ENCODE measurements at places on chromosomes 12 and 14.

DNA sequence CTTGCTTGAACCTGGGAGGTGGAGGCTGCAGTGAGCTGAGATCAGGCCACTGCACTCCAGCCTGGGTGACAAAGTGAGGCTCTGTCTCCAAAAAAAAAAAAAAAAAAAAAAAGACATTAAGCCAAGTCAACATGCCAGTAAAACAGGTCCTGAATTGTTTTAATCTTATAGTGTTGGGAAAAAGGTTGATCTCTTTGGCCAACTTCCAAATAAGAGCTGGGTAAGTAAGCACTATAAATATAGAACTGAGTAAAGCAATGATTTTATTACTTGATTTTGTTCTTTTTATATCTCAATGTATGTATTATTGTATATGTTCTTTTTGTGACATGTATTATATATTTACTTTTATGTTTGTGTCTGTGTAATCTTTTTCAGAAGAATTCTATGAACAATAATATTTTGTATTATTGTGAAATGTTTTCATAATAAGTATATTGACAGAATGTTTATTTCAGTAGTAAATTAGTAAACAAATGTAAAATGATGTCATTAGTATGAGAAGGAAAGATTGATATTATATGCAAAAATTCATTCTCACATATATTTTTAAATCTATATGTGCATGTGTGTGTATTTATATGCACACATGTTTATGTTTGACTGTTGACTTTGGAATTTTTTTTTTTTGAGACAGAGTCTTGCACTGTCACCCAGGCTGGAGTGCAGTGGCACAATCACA, 9.6 kb upstream of the AKAP6 start:
- DNase-seq: no peak

GRCh38 chr12:112482733-112483132, 64.0 kb downstream of the PTPN11 start:
- no peak for DNase-seq

- no peak for DNase-seq
These were observed 47.8 kb downstream of the EID3 start for GRCh38 chr12:104351057-104351983.

- DNase-seq: peak; percentile 10
These were observed 29.0 kb downstream of the PDE6H start for GRCh38 chr12:15001733-15002382.

GRCh38 chr14:83566567-83566966, 1963.4 kb upstream of the FLRT2 start:
- no peak for DNase-seq

DNA sequence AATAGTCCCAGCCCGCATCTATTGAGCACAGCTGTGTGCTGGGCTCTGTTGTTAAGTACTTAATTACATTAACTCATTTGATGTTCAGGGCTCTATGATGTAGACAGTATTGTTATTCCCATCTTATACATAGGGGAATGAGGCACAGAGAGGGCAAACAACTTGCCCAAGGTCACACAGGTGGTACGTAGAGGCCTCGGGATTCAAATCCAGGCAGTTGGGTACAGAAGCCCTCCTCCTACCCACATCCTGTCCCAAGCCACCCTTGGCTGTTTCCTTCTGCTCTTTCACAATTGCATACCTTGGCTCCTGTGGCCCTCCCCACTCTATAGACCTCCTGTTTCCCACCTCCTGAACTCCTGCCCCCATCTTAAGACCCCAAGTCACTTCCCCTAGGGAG, 10.0 kb upstream of the GPR68 start:
- DNase-seq: no peak

DNA sequence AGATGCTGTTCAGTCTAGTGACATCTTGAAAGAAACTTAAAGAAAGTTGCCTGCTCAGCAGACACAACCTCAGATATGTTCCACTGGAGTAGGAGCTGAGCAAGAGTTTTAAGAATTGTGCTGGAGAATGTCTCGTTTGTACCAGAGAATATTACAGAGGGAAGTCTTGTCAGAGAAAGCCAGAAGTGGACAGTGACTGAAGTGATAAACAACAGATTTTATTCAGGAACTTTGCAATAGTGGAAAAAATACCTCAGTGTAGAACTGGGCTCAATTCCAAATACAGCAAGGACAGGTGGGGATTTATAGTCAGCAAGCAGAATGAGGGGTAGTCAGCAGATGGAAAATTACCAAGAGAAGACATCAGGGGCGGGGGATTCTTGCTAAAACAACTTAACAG, 18.6 kb downstream of the ZDHHC17 start:
- DNase-seq: no peak

- no peak for DNase-seq
These were observed 18.0 kb upstream of the CATSPERB start for GRCh38 chr14:91749868-91750267.

GRCh38 chr14:92638904-92639303, 109.5 kb downstream of the LGMN start:
- DNase-seq: no peak

DNA sequence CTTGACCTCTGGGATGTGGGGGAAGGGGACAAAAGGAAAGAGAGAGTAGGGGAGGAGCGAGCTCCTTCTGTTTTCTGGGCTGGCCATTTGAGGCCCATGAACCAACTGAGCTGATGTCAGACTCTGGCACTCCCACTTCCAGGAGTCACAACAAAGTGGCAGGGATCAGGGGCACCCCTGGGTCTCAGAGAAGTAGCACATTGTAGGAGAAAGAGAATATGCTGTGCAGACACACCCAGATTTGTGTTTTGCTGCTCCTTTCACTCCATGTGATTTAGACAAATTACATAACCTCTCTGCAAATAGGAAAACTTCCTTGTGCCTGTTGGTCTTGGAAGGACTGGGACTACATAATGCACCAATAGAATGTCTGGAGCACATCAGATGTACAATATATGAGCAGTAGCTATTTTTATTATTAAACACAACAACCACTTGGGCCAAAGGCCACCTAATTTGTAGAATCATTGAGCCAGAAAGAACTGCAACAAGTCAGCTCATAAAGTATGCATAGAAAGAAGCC, 265.5 kb downstream of the ZFP36L1 start:
- DNase-seq: no peak

DNA sequence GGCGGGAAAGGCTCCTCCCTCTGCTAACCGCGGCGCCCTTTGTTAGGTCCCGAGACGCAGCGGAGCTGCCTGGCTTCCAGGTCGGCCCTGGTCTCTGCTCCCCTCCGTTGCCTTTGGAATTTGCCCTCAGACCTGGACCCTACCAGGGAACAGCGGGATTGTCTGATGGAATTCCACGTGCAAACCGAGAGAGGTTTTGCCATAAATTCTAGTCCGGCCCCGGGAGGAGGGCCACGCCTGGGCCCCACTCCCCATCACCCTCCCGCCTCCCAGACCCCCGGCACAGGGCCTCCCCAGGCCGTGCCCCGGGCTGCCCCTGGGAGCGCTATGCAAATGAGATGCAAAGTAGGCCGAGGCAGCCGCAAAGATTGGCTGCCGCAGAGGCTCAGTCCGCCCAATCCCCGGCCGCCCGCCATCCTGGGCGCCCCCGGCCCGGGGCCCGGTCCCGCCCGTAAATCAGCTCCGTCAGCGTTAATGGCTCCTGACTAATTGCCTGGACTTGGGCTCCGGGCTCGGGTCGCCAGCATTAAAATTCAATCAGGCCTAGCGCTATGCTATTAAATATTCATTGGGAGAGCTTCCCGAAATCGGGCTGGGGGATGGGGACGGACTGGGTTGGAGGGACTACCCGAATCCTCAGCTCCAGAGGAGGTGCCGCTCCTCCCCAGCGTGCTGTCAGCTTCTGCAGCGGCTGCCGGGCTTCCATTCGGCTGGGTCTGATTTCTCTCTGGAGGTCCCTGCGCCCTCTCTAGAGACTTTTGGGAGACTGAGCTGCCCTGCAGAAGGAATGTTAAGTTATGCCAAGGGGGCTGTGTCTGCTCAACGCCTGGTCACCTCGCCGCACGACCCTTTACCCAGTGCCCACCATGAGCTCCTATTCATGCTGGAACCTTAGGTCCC, 15.7 kb upstream of the FIGNL2 start:
- peak; percentile 90 for DNase-seq
